ENCODE measurements at places on chromosomes 7 and 10.

- DNase-seq: no peak
Observed at GRCh38 chr7:25906003-25906402, 246.0 kb upstream of the NFE2L3 start.

GRCh38 chr7:158110661-158111048 lies 477.0 kb downstream of the PTPRN2 start:
- no peak for DNase-seq

DNA sequence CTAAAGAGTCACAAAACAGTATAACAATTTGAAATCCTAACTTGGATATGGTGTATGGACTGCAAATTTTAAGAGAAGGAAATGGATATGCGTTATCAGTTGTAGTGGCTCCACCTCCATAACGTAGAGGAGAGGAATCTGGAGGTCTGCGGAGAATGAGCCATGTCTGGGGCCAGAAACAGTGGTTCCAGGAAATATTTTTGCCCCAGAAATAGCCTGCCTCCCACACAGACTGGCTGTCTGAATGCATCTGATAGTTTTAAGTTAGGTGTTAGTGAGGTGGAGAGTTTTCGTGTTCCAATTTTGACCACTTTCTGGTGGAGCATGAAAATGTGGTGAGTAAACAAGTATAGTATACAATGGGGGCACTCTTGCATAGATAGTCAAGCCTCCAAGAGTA lies 1.6 kb downstream of the PHTF2 start:
- no peak for DNase-seq

- no peak for DNase-seq
Observed at GRCh38 chr7:116438267-116438666, 61.3 kb upstream of the CAV2 start.

GRCh38 chr10:101817337-101818118 lies 716 bp downstream of the OGA start:
- no peak for DNase-seq

DNA sequence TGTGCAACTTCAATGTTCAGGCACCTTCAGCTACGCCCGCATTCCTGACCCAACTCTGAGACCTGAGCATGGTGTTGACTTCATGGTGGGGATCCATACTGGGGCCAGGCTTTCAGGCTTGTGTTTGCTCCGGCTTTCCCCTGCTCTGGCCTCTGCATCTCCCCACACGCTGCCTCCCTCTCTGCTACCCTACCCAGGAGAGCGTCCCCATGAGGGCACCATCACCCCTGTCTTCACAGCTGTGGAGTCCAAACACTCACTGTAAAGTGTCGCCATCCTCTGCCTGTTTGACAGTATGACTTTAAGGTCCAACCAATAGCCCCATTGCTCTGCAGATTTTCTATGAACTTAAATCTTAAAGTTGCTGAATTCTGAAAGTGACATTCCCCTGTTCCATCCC lies 199.0 kb upstream of the GRB10 start:
- DNase-seq: no peak

DNA sequence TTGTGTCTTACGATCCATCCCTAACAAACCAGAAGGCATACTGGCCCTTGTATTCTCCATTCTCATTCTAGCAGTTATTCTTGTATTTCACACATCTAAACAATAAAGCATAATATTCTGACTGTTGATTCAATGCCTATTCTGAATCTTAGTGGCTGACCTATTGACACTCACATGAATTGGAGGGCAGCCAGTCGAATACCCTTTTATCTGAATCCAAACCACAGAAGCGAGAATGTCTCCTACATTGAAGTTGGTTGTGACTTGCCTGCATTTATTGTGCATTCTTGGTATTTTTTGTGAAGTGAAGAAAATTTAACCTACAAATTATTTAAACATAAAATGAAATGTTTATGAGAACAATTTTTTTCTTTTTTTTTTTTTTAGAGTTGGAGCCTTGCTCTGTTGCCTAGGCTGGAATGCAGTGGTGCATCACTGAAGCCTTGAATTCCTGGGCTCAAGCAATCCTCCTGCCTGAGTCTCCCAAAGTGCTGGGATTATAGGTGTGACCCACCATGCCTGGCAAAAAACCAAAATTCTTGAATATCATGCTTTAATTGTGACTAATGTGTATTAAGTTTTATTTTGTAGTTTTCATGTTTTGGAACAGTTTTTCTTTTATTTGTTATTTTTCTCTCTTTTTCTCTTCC lies 22.7 kb downstream of the EXOC4 start:
- DNase-seq: no peak

DNA sequence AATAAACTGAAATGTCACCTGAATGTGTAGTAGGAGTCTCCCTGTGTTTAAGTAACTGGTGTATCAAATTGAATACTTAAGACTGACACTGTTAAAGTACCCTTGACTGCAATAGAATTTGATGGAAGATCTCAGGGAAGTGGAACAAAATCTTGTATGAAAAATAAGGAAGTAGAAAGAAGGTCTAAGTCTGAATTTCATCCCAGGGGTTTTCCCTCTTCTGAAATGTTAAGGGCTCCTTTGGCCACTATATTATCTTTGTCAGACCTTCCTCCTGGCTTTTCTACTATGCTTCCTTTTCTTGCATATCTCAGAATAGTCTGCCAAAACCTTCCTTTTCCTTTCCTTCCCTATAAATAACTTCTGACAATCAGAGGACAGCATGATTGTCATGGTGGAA lies 59.6 kb downstream of the BLNK start:
- no peak for DNase-seq

DNA sequence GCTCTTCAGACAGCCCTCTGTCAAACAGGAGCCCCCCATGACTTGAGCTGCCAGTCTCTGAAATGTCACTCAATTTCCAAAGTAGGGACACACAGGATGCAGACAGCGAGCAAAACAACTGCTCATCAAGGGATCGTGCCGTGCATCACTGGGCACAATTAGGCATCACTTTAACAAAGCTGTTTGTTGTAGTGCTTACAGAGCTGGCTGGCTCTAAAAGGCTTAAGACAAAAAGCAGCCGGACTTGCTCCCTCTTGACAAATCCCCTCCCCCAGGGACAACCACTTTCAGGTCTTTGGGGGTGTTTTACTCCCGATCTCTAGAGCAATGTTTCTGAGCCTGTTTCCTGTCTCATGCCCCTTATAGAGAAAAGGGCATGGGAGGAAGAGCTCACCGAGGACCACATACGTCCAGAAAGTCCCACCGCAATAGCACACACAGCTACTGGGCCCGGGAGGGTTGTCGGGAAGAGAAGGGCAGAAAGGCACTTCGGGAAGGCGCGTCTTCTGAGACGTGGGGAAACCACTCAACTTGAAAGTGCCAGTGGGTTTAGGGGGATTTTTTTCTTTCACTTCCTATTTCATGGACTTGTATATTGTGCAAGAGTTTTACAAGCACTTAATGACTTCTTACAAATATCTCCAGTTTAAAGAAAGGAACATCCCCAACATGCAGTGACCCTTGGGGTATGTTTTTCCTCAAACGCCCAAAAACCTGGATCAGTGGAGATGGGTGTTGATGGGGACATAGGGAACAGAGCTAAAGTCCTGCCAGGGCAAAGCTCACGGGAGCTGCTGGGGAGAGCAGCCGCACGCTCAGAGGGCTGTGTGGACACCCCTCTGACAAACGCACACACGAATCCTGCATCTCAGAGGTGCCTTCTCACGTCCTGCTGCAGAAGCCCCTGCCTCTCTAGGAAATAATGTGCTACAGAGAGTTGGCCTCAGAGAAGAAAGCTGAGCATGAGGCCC lies 27.1 kb downstream of the LRRC20 start:
- no peak for DNase-seq

DNA sequence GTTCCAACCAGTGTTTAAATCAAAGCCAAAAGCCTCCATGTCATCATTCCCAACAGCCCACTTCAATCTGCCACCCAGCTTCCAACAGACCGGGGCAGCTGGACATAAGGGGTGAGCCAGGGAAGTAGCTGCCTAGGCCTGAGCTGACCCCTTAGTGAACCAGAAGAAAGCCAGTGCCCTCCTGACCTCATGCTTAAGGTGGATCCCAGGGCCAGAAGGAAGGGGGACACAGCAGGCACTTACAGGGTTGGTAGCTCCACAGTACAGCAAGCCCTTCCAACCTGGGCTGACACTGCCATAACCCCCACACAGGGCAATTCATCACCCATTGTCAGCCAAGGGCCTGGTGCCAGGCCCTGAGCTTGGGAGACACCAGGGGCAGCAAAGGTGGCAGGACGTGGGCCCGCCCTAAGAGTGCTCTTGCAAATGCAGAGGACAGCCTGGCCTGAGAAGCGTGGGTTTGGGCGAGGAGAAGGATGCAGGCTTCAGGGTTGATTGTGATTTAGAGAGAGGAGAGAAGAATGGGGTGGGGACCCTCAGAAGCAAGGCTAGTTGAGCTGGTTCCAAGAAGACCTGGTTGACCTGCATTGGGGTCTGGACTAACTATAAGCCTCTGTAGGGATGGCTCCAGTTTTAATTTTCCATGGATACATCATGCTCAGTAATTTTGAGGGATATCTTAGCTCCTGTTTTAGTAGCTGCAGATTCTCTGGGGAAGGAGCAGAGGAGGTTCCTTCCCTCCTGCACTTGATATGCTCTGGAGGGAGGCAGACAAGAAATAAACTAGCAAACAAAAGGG lies 3.1 kb upstream of the CYP26A1 start:
- no peak for DNase-seq

DNA sequence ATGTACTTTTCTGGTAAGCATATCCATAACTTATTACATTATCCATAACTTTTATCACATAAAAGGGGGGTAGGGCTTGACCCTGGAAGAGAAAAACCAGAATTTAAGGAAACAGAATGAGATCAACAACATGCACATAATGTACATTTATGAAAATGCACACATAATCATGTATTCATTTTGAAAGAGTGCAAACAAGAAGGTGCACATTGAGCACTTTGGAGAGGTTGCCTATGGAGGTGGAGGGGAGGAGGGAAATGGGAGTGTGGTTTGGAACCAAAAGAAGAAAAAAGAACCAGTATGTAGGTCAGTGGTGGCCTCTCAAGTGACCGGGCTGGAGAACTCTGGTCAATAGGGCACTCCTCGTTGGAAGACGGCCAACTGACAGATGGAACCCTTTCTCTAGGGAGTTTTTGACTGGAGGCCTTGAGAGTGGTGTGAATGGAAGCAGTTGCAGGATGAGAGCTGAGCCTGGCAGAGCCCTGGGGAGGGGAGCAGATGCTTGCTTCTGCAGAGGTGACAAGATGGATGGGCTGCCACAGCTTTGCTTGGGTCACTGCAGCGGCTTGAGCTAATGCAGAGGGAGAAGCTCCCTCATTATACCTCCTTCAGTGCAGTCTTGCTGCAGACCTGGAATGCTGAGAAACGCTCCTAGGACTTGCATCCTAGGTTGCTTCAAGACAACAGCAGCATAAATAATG lies 192.7 kb downstream of the SEC23IP start:
- DNase-seq: no peak

- DNase-seq: peak; percentile 3
Observed at GRCh38 chr10:114615600-114616007, 42.5 kb downstream of the ABLIM1 start.

DNA sequence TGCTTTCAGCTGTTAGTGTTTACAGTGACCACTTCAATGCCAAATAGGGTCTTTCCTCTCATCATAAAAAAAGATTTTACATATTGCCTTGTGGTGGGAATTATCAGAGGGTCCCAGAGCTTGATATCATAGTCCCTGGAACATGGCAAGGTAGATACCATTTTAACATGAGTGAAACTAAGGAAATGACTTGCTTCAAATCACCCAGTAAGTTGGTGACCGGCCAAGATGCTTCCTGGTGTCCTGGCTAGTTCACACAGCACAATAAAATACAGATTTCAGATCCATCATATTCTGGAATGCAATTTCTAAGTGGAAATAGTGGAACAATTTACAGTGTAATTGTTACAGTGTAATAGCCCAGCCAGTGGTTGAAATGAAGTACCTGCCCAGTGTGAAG lies 36.6 kb downstream of the CNNM1 start:
- DNase-seq: no peak

DNA sequence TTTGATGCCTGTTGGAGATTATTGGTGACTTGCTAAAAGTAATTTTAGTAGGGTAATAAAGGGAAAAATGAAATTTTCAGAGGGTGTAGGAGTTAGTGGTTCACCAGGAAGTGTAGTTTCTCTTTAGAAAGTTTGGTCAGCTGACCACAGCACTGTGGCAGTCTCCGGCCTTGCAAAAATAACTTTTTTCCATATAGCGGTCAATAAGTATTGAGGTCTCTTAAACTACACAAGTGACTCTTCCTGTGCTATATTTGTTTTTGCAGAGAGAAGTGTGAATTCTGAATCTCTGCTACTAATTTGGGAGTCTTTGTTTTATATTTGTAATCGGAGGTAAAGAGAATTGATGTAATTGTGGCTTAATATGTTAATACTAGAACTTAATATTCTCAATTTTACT lies 24.3 kb downstream of the PTPN12 start:
- DNase-seq: no peak

- no peak for DNase-seq
Observed at GRCh38 chr7:30688718-30689221, 6.5 kb upstream of the CRHR2 start.
